Globus pallidus (tissue), 1 donor: ENCODE measurements at places on chromosomes 7 and 10.

DNA sequence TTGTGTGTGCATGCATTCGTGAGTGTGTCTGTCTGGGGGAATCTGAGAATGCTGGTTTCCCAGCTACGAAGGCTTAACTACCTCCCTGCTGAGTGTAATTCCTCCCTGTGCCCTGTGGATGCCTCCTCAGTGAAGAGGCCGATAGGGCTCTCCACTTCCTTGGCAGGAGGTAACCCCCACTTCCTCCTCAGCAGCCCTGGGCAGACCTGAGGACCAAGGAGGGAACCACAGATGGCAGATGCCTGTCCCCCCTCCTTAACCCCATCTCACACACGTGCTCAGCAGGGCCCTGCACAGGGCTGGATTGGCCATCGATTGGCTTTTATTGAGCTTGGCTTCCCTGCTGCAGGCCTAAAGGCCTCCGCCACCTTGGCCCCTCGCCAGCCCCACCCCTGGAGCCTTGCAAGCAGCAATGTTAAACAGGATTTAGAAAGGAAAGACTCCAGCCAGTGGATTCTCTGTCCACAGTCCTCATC is 45.6 kb upstream of the LRRC4 start:
- DNase-seq: no peak

GRCh38 chr7:157690833-157691585 is 354.2 kb downstream of the DNAJB6 start:
- DNase-seq: peak; percentile 83

DNA sequence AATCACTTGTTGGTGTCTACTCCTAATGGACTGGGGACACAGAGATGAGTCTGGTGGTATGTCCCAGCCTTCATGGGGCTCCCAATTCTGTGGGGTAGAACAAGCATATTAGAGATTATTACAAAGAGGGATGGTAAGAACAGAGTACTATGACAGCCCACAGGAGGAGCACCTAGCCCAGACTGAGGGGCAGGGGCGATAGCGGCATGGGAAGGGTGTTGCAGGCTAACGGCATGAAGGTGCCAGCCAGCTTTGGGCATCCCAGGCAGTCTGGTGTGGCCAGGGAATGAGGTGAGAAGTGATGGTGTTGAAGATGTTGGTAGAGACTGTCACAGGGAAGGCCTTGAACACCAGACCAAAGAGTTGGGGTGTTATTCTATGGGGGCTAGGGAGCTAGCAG is 280.0 kb downstream of the RPS24 start:
- DNase-seq: no peak

DNA sequence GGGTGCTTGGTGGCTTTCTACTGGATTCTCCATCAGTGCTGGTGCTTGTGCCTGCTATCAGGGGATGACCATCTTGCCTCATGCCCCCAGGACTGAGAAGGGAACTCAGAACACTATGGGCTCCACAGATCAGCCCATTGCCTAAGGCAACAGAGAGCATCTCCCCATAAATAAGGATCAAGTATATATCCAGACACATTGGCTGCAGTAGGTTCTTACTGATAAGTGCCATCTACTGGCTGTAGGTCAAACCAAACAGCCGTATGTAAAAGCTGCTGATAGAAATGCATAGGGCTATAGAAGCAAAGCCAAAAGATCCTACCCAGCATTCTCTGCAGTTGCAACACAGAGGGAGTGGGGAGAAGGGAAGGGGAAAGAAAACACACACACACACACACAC is 153.7 kb downstream of the CDK14 start:
- DNase-seq: no peak

DNA sequence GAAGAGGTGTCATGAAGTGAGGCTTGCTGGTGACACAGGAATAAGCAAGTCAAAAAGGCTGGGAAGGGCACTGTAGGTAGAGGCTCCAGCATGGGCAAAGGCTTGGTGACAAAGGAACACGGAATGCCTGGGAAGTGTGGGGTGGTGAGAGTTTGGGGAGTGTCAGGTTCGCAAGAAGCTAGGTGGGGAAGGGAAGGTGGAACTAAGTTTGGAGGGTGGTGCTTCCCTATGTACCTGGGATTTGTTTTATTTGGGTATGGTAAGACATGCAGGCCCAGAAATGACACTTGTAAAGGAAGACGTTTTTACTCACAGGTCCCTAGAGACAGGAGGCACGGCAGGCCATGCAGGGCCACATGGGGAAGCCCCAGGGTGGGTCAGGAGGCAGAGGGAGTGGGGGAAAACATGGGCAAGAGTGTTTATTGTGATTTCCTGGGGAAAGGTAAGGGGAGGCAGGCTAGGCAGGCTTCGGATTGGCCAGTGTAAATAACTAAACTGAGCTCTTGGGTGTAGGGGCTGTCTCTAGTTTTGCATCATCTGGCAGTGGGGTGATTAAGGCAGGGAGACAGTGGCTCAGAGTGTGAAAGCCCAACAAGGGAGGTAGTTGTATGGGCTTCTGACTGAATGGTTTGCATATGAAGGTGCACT is 52.1 kb downstream of the SH2D4B start:
- DNase-seq: no peak

DNA sequence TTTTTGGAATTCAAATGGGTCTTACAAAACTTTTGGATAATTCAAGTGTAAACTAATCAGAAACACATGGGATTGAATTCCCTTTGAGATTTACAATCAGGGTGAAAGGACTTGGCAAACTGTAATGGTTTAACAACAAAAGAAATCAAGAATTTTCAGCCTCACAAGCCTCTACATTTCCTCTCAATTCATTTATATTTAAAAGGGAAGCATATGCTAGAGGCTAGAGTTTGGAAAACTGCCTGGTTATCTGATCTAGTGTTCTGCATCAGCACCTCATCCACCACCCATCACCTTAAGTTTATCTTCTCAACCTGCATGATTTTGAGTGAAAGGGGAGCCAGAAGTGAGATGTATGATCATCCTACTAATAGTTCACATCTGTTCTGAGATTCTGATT is 120.7 kb downstream of the TES start:
- DNase-seq: no peak

GRCh38 chr7:51261950-51262795 is 54.4 kb downstream of the COBL start:
- DNase-seq: no peak

GRCh38 chr10:28906011-28906411 is 228.7 kb downstream of the BAMBI start:
- no peak for DNase-seq
